ENCODE measurements at places on chromosomes 12 and 14.

DNA sequence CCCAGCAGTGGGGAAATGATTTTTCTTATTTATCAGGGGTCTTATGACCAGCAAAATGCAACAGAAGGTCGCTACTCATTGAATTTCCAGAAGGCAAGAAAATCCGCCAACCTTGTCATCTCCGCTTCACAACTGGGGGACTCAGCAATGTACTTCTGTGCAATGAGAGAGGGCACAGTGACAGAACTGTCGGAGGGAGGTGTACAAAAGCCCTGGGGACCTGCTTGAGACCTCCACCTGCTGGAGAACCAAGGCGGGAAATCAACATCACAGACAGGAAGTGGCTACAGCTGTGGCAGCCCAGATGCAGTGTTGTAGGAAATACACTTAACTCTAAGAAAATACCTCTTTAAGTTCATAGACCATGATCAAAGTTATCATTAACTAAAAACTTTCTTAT lies 250.9 kb upstream of the OR4E1 start:
- DNase-seq: no peak

DNA sequence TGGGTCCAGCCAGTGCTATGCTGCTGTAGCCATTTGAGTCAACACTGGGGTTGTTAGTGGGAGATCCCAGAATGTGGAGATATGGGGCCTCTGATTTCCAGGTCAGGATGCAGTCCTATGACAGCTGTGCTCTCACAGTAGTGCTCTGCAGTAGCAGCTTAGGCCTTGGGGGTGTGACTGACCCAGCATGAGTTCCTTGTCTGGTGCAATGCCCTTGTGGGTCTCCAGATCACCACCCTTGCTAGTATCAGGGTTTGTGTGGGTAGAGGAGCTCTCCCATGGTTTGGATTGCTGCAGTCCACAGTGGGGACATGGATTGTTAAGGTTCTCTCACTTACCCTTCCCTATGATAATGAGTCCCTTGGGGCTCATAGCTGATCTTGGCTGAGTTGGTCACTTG lies 113.7 kb downstream of the RAD51B start:
- no peak for DNase-seq

GRCh38 chr12:110585231-110585799 lies 2.2 kb upstream of the PPTC7 start:
- DNase-seq: no peak

- DNase-seq: no peak
Observed at GRCh38 chr12:55930771-55931316, at the start of gene DGKA. DGKA (plus strand) TSS chr12:55931162; CDS start chr12:55936504, 5,342 bp downstream.

- DNase-seq: no peak
Observed at GRCh38 chr12:63222582-63222981, 71.6 kb upstream of the AVPR1A start.

DNA sequence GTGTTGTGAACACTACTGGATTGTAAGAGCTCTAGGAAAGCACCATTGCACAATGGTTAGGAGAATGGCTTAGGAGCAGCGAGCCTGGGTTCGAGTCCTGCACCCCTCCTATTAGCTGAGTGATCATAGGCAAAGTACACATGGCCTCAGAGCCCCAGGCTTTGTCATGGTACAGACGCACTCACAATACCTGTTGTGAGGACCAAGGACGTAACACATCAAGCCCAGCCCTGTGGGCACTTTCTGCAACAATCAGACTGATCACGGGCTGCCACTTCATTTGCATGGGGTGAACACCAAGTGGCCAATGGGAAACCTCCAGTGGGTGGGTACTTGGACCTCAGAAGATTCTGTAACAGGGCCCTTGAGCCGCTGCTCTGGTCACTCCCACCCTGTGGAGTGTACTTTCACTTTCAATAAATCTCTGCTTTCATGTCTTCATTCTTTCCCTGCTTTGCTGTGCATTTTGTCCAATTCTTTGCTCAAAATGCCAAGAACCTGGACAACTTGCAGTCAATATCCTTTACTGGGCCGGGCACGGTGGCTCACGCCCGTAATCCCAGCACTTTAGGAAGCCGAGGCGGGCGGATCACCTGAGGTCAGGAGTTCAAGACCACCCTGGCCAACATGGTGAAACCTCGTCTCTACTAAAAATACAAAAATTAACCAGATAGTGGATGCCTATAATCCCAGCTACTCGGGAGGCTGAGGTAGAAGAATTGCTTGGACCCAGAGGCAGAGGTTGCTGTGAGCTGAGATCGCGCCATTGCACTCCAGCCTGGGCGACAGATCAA lies 28.2 kb downstream of the GLRX5 start:
- no peak for DNase-seq

DNA sequence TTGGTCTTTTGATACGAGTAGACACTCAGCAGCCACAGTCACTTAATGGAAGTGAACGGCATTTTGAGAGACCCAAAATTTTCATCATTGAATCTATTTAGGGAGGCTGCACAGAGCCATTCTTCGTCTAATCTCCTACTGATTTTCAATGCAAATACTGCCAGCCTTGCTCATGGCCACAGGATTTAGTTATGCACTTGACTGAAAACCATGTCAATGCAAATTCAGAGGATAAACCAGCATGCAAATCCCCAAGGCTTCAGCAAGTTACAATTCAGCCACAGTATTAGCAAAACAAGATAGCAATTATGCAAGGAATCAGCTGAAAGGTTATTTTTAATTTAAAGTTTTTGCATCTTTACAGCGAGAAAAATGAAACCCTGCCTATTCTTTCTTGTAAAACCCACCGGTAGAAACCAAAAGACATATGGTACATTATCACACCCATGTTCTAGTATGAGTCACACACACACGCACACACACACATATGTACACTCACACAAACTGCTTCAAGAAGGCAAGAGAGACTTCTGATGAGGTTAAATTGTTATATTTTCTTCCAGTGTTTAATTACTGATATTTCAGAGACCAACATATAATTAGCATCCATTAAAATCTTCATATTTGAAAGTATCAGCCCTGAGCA lies 985.3 kb upstream of the FLRT2 start:
- DNase-seq: no peak

GRCh38 chr12:26203167-26203780 lies 7.9 kb downstream of the SSPN start:
- DNase-seq: no peak
